ENCODE measurements at places on chromosomes 4 and X.
A peak's percentile ranks its signal among the peaks of the same experiment; 100 is the strongest.

DNA sequence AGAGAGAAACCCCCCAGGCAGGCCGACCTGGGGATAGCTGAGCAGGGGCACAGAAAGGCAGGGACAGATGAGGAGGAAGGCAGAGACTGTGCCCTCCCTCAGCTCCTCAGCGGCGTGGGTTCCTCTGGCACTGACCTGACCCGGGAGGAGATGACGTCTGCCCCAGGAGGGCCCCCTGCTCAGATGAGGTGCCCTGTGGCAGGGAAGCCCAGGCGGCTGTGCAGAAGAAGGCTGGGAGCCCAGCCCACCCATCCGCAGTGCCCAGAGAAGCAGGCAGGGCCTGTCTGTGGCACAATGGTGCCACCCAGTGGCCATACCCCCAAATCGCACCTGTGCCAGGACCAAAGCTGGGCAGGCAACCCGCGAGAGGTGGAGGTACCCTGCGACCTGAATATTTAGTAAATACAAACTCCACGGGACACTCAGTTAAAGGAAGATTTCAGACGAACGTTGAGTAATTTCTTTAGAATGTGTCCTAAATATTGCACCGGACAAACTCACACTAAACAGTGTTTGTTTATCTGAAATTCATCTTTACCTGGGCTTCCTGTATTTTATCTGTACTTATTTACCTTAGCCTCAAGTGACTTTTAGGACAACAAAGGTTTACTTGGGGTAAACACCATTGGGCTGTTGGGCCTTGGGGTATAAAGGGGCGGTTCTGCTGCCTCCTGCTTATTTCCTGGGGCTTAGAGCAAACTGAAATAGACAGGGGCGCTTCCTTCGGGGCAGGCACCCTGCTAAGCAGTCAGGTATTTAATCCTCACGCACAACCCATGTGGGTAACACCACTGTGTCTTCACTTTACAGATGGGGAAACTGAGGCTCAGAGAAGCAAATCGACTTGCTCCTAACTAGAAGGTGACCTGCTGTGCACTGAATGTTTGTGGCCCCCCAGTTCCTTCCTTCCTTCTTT lies 46.5 kb upstream of the HMX1 start:
- DNase-seq, result peak; percentile 44

DNA sequence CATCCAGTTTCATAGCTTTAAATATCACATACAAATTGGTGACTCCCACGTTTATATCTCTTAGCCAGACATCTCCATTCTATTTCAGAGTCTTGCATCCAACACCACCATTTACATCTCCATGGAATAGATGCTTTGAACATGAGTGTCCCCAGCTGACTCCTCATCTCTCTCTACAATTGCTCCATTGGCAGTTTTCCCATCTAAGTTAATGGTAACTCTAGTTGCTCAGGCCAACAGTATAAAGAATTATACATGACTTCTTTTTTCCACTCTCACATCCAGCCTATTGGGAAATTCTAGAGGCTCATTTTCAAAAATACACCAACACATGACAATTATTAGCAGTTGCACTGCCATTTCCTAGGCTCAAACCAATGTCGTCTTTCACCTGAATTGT lies 388.2 kb downstream of the STIM2 start:
- DNase-seq, result no peak

DNA sequence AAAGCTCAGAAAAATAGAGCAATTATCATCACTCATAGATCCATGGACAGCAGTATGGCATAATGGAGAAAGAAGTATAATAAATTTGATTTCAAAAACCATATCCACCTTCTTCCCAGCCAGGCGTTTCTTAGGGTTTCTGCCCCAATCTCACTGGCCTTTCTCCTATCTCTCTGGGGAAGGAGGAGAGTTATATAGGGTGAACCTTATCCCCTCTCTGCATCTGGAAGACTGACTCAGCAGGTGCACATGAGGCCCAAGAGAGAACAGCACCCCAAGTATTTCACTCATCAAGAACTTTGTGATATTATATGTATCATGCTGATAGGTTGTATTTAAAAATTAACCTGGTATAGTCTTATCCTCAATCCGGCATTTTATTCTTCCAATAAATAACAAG lies 318.8 kb upstream of the RASGEF1B start:
- no peak for DNase-seq

DNA sequence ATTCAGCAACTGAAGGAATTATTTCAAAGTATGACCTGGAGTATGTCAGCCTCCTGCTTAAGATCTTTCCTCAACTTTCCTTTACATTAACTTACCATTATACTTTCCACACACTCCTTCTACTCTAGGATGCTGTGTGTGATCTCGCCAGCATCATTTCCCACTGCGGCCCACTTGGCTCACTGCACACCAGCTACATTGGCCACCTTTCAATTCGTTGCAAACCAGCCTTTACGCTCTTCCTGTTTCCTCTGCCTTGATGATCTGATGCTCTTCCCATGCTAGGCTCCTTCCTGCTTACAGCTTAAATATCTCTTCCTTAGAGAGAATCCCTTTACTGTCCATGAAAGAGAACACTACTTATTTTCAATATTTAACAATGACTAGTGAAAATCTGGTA lies 95.1 kb downstream of the GPM6A start:
- no peak for DNase-seq

DNA sequence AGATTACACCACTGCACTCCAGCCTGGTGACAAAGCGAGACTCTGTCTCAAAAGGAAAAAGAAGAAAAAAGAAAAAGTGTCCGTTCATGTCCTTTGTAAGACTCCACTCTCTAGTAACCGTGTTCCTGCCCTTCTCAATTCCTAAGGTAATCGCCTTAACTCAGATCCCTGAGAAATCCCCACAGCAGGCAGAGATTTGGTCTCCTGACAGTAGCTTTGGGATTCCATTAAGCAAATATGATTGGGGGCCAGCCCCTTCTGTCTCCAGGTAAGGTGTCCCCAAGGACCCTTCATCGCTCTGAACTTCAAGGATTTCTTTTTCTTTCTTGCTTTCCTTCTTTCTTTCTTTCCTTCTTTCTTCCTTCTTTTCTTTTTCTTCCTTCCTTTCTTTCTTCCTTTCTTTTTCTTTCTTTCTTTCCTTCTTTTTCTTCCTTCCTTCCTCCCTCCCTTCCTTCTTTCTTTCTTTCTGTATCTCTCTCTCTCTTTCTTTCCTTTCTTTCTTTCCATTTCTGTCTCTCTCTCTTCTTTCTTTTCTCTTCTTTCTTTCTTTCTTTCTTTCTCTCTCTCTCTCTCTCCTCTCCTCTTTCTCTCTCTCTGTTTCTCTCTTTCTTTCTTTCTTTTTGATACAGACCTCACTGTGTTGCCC lies 2.1 kb upstream of the ASMT start:
- DNase-seq, result no peak

GRCh38 chr4:156378033-156378665 lies 424.5 kb upstream of the CTSO start:
- DNase-seq, result peak; percentile 56

DNA sequence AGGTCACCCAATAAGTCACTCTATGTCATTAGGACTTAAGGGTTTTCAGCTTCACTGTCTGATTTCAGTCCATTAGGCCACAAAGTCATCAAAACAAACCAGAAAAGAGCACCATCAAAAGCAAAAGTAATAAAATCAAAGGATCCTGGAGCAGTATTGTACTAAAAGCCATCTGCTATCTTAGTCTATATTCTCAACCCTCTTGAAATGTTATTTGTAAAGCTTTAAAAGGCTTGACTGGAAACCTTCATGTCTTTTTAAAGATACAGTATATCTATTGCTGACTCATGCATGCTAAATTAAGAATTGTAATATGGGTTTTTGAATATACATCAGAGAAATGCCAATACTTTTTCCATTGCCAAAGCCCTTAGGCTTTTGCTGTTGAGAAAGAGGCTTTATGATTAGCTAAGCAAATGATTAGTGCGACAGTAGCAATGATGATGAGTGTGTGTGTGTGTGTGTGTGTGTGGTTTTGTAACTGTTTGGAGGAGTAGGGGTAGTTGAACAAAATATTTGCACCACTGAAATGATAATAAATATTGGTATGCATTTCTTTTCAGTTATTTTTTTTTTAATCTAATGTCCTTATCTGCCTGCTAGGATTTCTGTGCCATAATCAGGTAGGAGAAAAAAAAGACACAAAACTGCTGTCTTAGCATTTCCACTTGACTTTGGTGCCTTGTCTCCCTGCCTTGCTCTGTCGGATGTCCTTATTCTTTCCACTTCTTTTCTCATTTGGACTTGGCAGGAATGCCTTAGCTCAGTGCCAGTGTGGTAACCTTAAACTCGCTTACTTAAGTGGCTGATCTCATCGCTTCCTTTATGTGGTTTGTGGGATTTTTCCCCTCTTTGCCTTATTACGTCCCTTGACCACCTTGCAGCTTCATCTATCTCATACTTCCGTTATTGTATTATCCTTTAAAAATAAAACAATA lies 119.7 kb downstream of the PCDH7 start:
- peak; percentile 2 for DNase-seq

- no peak for DNase-seq
Observed at GRCh38 chr4:182048871-182049270, 194.3 kb upstream of the TENM3 start.

DNA sequence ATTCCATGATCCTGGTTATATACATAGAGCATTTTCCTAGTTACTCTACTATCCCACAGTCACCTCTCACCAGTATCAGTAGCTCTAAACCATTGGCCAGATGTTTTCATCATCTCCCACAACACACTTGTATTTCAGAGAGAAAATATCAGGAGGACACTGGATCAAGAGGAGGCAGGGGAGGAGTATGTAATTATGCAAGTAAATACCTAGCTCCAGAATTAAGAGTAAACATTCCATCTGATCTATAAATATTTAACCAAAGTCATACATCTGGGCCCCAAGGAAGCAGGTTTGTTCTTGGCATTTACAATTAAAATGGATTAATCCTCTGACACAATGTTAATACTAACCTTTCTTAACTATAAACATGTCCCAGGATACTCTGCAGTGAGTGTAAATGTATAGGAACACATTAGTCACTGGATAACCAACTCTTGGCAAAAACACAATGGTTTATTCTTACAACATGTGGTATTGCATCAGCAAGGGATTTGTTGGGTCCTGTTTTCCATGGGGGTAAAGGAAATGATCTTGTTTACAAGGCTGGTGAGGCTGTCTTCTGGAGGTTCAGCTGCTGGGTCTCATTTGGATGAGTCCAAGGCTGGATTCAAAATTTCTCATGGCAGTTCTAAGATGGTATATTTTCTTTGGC lies 170.1 kb downstream of the ATG4A start:
- DNase-seq, result peak; percentile 14

DNA sequence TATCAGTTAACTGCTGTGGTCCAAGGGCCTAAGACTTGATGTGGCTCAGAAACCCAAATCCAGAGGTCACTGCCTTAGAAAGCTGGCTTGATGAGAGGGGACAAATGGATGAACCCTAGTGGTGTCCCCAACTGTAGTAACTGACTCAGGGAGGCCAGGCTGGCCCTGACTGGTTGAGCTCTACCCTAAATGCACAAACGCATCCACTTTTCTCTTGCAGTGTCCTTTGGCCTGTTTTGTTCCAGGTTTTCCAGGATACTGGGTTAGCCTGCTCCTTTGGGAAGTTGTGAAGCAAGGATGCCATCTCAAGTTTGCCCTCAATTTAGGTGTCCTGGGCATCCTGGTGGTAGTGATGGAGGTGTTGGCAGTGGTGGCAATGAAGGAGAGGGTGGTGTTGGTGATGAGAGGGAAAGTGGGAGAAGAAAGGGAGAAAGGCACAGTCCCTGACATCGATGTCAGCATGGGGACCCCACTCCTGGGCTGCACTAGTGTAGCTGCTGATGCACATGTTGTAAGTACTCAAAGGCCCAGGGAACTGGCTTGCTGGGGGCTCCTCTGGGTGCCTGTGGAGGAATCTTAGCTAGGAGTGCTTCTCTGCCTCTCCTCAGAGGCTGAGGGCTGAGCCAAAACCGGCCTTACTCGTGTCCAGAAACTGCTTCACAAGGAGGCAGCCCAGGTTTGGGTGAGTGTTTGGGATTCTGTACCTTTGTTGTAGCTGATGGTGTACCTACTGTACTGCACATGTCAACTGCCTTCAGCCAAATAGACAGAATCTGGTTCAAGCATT lies 2.9 kb upstream of the HAND2 start:
- DNase-seq, result no peak

GRCh38 chr4:751676-752075 lies 46.0 kb downstream of the PCGF3 start:
- no peak for DNase-seq

- DNase-seq, result no peak
Observed at GRCh38 chr4:59341506-59341905, 1858.6 kb upstream of the ADGRL3 start.

DNA sequence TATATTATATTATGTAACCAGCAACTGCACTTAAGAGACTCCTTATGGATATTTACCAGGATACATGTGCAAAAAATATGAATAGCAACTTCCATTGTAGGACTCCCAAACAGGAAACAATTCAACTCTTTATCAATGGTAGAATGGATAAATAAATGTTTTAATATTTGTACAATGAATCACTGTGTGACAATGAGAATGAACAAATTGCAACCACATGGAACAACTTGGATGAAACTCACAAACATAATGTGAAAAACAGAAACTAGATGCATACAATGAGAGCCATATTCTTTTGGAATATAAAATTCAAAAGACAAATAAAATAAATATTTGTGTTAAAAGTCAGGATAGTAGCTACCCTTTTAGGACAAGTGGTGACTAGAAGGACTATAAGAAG lies 1015.7 kb downstream of the TECRL start:
- DNase-seq, result no peak

- no peak for DNase-seq
Observed at GRCh38 chrX:103704863-103705262, 5.8 kb upstream of the TMEM31 start.

GRCh38 chr4:8009097-8009496 lies 69.4 kb upstream of the AFAP1 start:
- no peak for DNase-seq

DNA sequence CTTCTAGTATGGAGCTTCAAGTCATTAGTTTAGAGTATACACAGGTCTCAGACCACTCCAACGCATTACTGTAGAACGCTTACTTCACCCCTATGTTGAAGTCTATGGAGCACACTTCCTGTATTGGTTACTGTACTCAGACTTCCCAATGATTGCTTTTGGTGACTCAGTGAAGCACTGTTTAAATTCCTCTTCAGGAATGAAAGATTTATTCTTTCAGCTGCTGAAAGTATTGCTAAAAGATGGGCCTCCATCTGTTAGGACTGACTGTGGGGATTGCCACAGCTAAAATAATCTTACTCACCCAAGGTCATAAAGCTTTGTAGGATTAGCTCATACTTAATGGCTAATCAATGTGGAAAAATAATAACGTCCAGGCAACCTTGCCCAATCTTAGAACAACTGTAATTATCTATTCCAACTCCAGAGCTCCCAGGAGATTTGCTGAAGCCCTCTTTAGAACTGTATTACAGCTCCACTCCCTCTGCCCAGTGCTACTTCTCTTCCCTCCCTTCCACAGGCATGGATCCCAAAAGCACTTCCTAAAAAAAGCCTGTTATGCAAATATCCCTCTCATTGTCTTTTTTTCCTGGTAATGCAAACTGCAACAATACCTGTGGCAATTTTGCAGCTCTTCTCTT lies 281.9 kb upstream of the HS3ST1 start:
- DNase-seq, result no peak

DNA sequence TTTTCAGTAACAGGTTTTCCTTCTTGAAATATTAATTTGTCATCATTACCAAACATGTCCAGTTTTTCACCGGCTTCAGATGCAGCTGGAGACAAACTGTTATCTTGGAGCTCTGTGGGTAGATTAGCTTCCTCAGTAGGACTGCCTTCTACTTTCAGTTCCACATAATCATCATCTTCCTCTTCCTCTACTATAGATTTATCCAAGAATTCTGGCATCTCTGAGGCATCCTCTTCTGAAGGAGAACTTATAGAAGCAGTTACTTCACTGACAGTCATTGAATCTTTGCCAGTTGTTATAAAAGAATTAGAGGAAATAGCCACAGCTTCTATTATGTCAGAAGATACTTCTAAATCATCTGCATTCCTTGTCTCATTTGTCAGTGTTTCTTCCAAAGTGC lies 162.9 kb downstream of the LRBA start:
- no peak for DNase-seq

All from endothelial cell of umbilical vein (primary cell).